Stimulated activated CD8-positive, alpha-beta memory T cell treated with anti-CD3 and anti-CD28 coated beads, Interleukin-2, amount 100 ng/mL, for 1 hour (primary cell): ENCODE measurements at places on chromosomes 5 and 9.

- no peak for DNase-seq
Measured at GRCh38 chr5:67095346-67096171, 101.0 kb downstream of the CD180 start.

DNA sequence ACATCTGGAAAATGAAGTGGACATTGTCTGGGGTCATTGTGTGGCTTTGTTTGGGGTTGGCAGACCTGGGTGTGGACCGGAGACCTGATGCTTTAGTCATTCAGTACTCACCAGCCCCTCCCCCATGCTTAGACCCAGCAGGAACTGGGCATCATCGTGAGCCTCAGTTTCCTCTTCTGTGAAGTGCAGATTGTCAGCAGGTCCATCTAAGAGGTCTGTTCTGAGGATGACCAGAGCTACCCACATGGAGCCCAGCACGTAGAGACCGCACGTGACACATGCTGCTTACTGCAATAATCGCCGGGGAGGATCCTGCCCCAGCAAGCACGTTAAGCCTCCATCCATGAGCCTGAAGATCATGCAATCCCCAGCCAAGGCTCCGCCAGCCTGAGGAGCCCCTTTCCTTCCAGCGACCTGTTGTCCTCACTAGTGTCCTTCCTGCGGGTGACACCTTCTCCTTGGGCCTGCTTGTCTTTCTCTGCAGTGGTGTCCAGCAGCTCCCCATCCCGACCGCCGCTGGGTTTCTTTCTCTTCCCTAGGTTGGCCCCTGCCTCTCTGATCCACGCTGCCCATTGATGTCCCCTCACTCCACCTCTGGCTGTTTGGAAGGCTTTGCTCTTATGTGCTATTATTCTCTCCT is 26.7 kb upstream of the IRX4 start:
- DNase-seq, result no peak

GRCh38 chr9:132910376-132910775 is 31.7 kb downstream of the SPACA9 start:
- no peak for DNase-seq

DNA sequence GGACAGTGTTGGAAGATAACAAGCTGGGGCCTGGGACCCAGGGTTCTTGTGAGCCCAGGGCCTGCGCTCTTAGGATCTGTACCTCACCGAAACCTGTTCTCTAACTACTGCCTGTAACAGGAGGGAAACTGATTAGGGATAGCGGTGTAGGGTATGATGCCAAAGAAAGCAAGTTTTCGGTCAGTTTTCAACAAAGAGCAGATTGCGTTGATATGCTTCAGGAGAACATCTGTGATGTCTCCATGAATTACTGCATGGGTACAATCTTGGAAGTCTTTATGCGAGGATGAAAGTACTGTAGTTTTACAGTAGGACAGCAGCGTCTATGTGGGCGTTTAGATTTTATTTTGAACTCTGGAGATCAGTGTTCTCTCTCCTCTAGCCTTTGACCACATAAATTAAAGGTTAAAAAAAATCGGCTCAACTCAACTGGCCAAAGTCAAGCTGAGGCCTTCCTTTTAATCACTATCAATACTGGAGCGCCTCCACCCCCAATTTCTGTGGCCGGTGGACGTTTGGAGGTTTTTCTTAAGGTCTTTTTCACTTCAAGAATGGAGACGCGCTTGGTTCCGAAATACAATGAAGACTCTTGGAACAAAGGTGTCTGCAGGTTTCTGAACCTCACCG is 3.0 kb downstream of the NFIL3 start:
- no peak for DNase-seq
